ENCODE measurements at places on chromosomes 13 and 19. TPM values are rescaled to one million over a fixed set of nuclear protein-coding genes. Genes with fewer than 3 reads are reported as not detected.

DNA sequence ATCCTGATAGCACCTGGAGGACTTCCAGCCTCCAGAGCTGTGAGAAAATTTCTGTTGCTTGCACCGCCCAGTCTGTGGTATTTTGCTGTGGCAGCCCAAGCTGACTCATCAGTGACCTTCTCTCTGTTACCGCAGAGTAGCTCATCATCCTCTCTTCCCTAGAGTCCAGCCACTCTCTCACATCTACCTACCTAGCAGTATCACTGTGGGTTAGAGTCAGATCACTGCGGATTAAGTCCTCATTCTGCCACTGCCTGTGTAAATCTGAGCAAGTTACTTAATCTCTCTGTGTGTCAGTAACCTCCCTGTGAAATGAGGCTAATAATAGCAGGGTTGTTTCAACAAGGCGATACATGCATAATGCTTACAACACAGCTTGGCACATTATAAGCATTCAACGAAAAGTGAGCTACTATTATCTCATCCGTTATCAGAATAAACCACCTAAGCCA is 40.3 kb upstream of the USPL1 start:
- H3K4me1 ChIP-seq = peaks cover 4% of the 10 kb centered on the region
- no peak for DNase-seq
- H3K27ac ChIP-seq = no peak overlapping the region
- no peaks in the 10 kb centered on the region for H3K27me3 ChIP-seq
- no peak overlapping the region for H3K4me3 ChIP-seq
- H3K36me3 ChIP-seq = no peaks in the 10 kb centered on the region

- no peak overlapping the region for H3K4me3 ChIP-seq
- H3K4me1 ChIP-seq = no peaks in the 10 kb centered on the region
- no peaks in the 10 kb centered on the region for H3K36me3 ChIP-seq
- DNase-seq = no peak
- H3K27ac ChIP-seq = no peak overlapping the region
These were observed 80.9 kb upstream of the ADGRE5 start for GRCh38 chr19:14300303-14300702.

DNA sequence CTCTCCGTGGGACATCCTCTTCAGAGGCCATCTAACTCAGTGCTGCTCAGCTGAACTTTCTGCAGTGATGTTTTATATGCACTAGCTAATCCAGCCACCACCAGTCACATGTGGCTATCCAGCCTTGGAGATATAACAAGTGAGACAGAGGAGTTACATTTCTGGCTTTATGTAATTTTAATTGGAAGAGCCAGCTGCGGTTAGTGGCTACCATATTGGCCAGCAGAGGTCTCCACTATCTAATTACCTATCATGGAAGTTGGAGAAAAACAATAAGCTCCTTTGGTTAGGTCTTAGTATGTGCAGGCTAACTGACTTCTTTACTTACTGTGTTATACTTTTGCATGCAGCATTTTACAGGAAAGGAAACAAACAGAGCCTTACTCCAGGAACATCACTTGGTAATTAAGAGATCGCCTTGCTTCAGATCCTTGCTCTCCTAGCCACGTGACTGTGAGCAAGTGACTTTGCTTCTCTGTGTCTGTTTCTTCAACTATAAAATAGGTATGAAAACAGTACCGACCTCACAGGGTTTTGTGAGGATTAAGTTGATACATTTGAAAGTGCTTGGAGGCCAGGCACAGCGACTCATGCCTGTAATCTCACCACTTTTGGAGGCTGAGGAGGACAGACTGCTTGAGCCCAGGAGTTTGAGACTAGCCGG is 1.6 kb upstream of the KLK10 start:
- DNase-seq = no peak
- no peaks in the 10 kb centered on the region for H3K36me3 ChIP-seq
- peaks cover 7% of the 10 kb centered on the region for H3K4me1 ChIP-seq
- peak overlapping the region; percentile 94 for H3K27ac ChIP-seq

- no peak overlapping the region for H3K4me3 ChIP-seq
- DNase-seq = no peak
- no peak overlapping the region for H3K27ac ChIP-seq
- H3K4me1 ChIP-seq = no peaks in the 10 kb centered on the region
- H3K27me3 ChIP-seq = no peaks in the 10 kb centered on the region
These were observed 122.3 kb downstream of the RFC3 start for GRCh38 chr13:33940256-33940655.

GRCh38 chr13:111908981-111909380 is 158.0 kb upstream of the SOX1 start:
- H3K27ac ChIP-seq = no peak overlapping the region
- no peaks in the 10 kb centered on the region for H3K4me1 ChIP-seq
- H3K4me3 ChIP-seq = no peak overlapping the region
- DNase-seq = no peak

GRCh38 chr13:44172281-44172810 is 201.3 kb upstream of the SERP2 start:
- H3K4me1 ChIP-seq = peaks cover 5% of the 10 kb centered on the region
- no peak overlapping the region for H3K4me3 ChIP-seq
- no peak overlapping the region for H3K27ac ChIP-seq
- DNase-seq = no peak
- no peaks in the 10 kb centered on the region for H3K27me3 ChIP-seq

- no peaks in the 10 kb centered on the region for H3K27me3 ChIP-seq
- DNase-seq = no peak
- no peaks in the 10 kb centered on the region for H3K36me3 ChIP-seq
- no peak overlapping the region for H3K27ac ChIP-seq
- H3K4me1 ChIP-seq = peaks cover 11% of the 10 kb centered on the region
These were observed 4.5 kb downstream of the CDC37 start for GRCh38 chr19:10398819-10399218.

DNA sequence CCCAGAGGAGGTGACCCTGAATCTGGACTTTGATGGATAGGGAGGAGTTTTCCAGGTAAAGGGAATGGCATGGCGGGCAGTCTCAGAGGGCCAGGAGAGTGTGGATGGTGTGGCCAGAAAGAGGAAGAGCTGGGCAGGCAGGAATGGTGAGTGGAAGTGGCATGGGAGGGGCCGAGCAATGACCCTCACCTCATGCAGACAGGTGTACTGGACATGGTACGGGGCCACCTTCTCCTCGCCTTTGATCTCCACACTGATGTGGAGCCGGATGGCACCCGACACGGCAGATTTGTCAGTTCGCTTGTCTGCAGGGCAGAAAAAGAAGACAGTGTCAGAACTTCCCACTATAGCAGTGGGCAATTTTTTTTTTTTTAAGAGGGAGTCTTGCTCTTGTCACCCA is 45.5 kb downstream of the UNC13A start:
- H3K4me3 ChIP-seq = no peak overlapping the region
- no peaks in the 10 kb centered on the region for H3K4me1 ChIP-seq
- no peaks in the 10 kb centered on the region for H3K36me3 ChIP-seq
- DNase-seq = no peak
- no peaks in the 10 kb centered on the region for H3K27me3 ChIP-seq
- no peak overlapping the region for H3K27ac ChIP-seq

DNA sequence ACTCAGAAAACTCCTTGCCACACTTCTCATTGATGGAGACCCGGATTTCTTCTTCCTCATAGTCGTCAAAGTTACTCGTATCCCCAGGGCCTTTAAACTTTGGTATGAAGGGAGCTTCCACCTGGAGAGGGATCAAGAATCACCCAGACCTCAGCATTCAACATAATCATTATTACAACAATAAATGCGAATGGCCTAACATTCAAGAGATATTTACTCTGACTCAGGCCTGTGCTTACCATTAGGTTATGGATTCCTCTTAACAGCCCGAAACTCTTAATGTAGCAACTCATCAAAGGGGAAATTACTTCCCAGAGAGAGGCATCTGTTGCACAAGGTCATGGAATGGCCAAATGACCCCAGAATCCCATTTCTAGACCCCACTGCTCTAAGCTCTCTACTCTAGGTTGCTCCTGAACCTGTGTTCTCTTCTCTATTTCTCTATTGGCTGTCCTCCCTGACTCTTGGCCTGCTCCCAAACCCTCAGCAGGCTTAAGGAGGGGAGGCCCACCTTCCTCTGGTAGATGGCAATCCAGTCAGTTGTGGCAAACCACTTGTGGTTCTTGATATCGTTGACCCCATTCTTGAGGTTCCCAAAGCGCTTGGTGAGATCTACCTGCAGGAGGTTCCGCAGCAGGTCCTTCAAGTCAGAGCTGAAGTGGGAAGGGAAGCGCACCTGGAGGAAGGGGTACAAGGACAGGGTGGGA is 2.7 kb upstream of the SAMD1 start:
- no peak overlapping the region for H3K27ac ChIP-seq
- DNase-seq = no peak
- peaks cover 5% of the 10 kb centered on the region for H3K4me1 ChIP-seq
- H3K36me3 ChIP-seq = no peaks in the 10 kb centered on the region
- H3K27me3 ChIP-seq = no peaks in the 10 kb centered on the region

- no peaks in the 10 kb centered on the region for H3K27me3 ChIP-seq
- no peaks in the 10 kb centered on the region for H3K4me1 ChIP-seq
- H3K36me3 ChIP-seq = no peaks in the 10 kb centered on the region
- H3K4me3 ChIP-seq = no peak overlapping the region
These were observed 151.3 kb upstream of the IPO5 start for GRCh38 chr13:97802213-97802612.

Gene F2RL3
- 0.08 TPM for total RNA-seq

Gene ZNF98
- total RNA-seq = 9.5 TPM
